ENCODE measurements at places on chromosomes 16 and 17. TPM values are rescaled to one million over a fixed set of nuclear protein-coding genes. Genes with fewer than 3 reads are reported as not detected.

GRCh38 chr17:27217631-27218030 lies 76.3 kb upstream of the WSB1 start:
- no peaks in the 10 kb centered on the region for H3K4me1 ChIP-seq
- H3K27me3 ChIP-seq, result no peaks in the 10 kb centered on the region
- no peaks in the 10 kb centered on the region for H3K36me3 ChIP-seq
- H3K4me3 ChIP-seq, result no peak overlapping the region
- no peak overlapping the region for H3K27ac ChIP-seq

DNA sequence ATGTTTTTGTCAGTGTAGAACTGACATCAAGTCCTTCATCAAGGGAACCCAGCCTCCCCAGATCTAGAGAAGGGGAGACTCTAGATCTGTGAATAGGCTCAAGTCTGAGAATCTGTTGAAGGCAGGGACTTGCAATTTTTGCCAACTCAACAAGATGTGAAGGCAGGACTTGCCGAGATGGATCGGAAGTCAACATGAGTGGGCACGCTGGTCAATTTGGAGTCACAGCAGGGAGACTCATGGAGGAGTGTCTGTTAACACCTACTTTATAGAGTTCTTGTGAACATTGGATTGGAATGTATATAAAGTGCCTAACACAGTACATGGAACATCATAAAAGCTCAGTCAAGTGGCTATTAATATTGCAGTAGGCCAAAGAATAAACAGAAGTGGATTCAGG lies 10.0 kb downstream of the ZNF689 start:
- peaks cover 36% of the 10 kb centered on the region for H3K36me3 ChIP-seq
- H3K4me3 ChIP-seq, result no peak overlapping the region
- H3K4me1 ChIP-seq, result no peaks in the 10 kb centered on the region
- DNase-seq, result no peak
- no peak overlapping the region for H3K27ac ChIP-seq

DNA sequence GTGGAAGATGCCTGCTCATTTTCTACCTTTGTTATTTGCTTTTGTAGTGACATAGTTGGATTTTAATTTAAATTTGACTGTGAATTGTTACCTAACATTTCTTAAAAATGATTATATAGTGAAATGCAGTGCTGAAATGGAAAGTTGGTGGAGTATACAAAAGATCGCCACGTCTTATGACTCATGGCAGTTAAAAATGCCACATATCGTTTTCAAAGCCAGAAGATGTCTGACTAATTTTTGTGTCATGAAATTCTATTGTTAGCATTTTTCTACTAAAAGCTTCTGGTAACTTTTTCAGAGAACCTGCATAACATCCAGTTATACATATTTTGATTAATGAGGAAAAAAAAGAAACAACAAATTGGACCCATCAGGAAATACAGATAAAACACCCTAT lies 20.6 kb downstream of the MAP2K4 start:
- no peak overlapping the region for H3K4me3 ChIP-seq
- DNase-seq, result peak; percentile 58
- peak overlapping the region; percentile 52 for H3K27ac ChIP-seq
- no peaks in the 10 kb centered on the region for H3K27me3 ChIP-seq

- no peak overlapping the region for H3K4me3 ChIP-seq
- no peaks in the 10 kb centered on the region for H3K4me1 ChIP-seq
- no peaks in the 10 kb centered on the region for H3K27me3 ChIP-seq
Observed at GRCh38 chr17:34133350-34133749, 121.7 kb upstream of the CCL2 start.

DNA sequence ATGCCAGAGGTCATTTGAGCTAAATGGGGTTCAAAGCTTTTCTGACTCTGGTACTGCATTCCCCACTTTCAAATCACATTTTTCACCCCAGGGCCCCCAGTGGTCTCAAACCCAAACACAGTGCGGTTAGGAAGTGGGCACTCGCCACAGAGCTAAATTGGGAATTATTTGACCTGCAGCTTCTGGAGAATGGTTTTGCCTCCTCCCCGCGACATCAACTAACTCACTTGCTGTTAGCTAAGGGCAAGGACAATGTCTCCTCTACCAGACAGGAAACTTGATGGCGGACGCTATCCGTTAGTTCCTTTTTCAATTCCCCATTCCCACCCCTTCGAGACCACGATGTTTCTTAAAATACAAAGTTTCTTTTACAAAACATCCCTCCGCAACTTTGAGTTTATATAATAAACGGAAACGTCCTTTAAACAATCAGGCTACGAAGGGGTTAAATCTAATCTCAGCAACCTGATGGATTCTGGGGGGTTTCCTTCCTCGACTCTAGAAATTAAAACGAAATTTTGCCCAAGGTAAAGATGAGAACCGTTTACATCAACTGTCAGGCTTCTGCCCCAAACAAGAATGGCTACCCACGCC lies 500 bp upstream of the KAT7 start:
- peaks cover 38% of the 10 kb centered on the region for H3K36me3 ChIP-seq
- no peak for DNase-seq
- peaks cover 9% of the 10 kb centered on the region for H3K4me1 ChIP-seq

- H3K4me1 ChIP-seq, result peaks cover 60% of the 10 kb centered on the region
- H3K36me3 ChIP-seq, result peaks cover 11% of the 10 kb centered on the region
- peak; percentile 43 for DNase-seq
- H3K27ac ChIP-seq, result no peak overlapping the region
Observed at GRCh38 chr16:2468725-2469398, 2.2 kb upstream of the NTN3 start.

DNA sequence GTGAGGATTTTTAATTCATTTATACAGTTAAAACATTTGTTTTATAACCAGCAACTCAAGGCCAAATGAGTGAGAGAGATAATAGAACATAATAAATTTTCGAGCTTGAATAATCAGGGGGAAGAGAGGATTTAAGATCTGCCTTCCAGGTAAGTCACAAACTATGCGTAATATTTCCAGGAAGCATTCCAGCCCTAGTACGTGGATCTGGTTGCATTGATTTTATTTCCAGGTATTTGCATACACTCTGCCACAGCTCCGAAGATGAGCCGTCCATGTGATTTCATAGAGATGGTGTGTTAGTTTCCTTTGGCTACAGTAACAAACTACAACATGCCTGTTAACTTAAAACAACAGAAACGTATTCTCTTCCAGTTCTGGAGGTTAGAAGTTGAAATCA lies 3.5 kb downstream of the DYNLRB2 start:
- H3K36me3 ChIP-seq, result no peaks in the 10 kb centered on the region
- H3K4me3 ChIP-seq, result no peak overlapping the region
- peaks cover 11% of the 10 kb centered on the region for H3K4me1 ChIP-seq

- no peak overlapping the region for H3K4me3 ChIP-seq
- H3K27ac ChIP-seq, result no peak overlapping the region
- no peaks in the 10 kb centered on the region for H3K36me3 ChIP-seq
Observed at GRCh38 chr17:74853048-74853397, 6.7 kb downstream of the GRIN2C start.

The WIPI1 gene
- total RNA-seq, result 53.5 TPM

The OR1A2 gene
- total RNA-seq, result not detected

The NXPH3 gene
- total RNA-seq, result 2.2 TPM

The ABCA8 gene
- 4.1 TPM for total RNA-seq

The PRAC1 gene
- total RNA-seq, result not detected

The SPNS2 gene
- not detected for total RNA-seq
